ENCODE measurements at places on chromosomes 1 and 21. TPM values are rescaled to one million over a fixed set of nuclear protein-coding genes. Genes with fewer than 3 reads are reported as not detected.

Gene KRTAP25-1
- not detected for total RNA-seq

Gene SYDE2
- total RNA-seq = 15.8 TPM

Gene RGS1
- total RNA-seq = 10.7 TPM

GRCh38 chr21:20617130-20617529 is 381.1 kb upstream of the NCAM2 start:
- H3K27me3 ChIP-seq = no peaks in the 10 kb centered on the region
- H3K36me3 ChIP-seq = no peaks in the 10 kb centered on the region
- no peaks in the 10 kb centered on the region for H3K4me1 ChIP-seq
- H3K4me3 ChIP-seq = no peak overlapping the region
- no peak for DNase-seq

GRCh38 chr1:111145542-111145941 is 5.5 kb downstream of the CEPT1 start:
- no peaks in the 10 kb centered on the region for H3K4me1 ChIP-seq
- H3K27me3 ChIP-seq = no peaks in the 10 kb centered on the region
- H3K4me3 ChIP-seq = no peak overlapping the region
- H3K27ac ChIP-seq = no peak overlapping the region
- no peak for DNase-seq
- no peaks in the 10 kb centered on the region for H3K36me3 ChIP-seq

DNA sequence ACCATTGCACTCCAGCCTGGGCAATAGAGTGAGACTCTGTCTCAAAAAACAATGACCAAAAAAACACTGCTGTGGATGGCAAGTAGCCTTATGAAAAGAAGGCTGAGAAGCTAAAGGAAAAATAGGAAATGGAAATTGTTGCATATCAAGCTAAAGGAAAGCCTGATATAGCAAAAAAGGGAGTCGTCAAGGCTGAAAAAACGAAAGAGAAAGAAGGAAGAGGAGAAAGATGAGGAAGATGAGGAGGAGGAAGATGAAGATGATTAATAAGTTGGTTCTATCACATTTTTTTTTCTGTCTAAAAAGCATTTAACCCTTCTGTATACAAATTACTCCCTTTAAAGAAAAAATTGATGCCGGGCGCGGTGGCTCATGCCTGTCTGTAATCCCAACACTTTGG is 10.2 kb upstream of the PRDX1 start:
- H3K4me1 ChIP-seq = no peaks in the 10 kb centered on the region
- H3K36me3 ChIP-seq = no peaks in the 10 kb centered on the region
- H3K27ac ChIP-seq = no peak overlapping the region
- H3K4me3 ChIP-seq = no peak overlapping the region
- no peaks in the 10 kb centered on the region for H3K27me3 ChIP-seq
- DNase-seq = no peak

Gene POGZ
- 50.0 TPM for total RNA-seq

Gene DNAJC6
- total RNA-seq = 3.4 TPM

Gene SLAMF9
- total RNA-seq = not detected

GRCh38 chr1:46526691-46527291 is 24.7 kb downstream of the KNCN start:
- H3K27ac ChIP-seq = no peak overlapping the region
- H3K27me3 ChIP-seq = no peaks in the 10 kb centered on the region
- no peaks in the 10 kb centered on the region for H3K4me1 ChIP-seq
- no peak overlapping the region for H3K4me3 ChIP-seq
- no peaks in the 10 kb centered on the region for H3K36me3 ChIP-seq
- DNase-seq = no peak

DNA sequence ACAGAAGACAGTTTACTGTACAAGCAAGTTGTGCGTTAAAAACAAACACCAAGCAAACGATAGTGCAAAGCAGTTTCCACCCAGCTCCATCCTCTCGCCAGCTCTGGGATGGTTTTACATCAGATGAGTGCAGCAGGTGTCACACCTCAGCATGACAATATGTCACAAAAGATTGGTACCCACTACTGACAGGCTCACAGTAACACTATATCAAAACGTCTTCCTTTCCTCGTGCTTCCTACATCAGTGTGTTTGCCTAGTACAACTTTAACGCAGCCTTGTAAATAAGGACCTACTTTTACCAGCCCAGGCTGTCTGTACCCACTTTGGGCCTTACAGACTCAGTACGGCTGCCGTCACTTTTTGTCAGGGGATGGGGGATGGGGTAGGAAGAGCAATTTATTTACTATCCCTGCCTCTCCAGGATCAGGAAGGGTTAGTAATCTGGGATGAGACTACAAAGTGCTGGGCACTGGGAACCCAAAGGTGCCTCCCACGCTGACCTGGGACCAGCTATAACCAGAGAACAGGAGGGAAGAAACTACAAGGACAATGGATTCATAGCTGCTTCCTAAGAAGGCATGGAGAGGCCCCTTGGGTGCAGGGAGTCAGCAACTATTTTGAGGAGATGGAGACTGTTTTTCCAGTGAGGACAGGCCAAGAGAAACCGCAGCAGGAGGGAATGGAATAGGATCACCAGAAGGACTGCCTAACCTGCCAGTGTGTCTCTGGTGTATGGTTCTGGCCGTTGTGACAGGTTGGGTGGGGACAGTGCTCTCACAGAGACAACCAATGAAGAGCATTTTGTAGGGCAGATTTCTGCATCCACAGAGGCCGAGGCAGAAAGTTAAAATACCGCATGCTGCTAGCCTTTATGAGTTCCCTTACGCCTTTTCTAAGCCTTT is 30.2 kb downstream of the RUNX3 start:
- H3K36me3 ChIP-seq = no peaks in the 10 kb centered on the region
- no peaks in the 10 kb centered on the region for H3K4me1 ChIP-seq
- H3K4me3 ChIP-seq = no peak overlapping the region

DNA sequence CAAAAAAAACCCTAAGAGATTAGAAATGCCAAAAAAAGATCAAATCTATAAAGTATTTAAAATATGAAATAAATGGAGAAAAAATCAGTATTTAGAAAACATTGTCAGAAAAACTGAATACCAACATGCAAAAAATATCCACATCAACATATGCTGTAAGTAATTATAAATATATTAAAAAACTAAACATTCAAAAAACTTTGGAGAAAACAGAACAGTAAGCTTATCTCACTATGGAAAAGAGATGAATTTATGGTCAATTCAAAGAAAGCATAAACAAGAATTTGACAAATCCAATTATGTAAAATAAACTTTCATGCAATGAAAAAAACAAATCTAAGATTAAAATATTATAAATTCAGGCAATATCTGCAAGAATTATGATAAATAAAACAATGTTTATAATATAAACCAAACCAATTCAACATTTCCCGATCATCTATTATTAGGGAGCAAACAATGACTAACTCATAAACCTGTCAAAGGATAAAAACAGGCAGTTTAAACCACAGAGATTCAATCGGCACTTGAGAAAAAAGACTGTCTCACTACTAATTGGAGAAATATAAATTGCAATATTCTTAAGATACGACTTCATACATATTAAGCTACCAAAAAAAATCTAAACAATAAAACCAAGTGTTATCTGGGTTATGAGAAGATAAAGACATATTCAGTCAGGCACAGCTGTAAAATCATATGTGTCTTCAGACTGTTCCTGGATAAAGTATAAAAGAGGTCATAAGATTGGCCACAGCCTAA is 21.8 kb downstream of the EYA3 start:
- no peaks in the 10 kb centered on the region for H3K36me3 ChIP-seq
- DNase-seq = no peak
- no peak overlapping the region for H3K27ac ChIP-seq
- H3K4me3 ChIP-seq = no peak overlapping the region

- H3K27ac ChIP-seq = no peak overlapping the region
- no peaks in the 10 kb centered on the region for H3K36me3 ChIP-seq
- no peaks in the 10 kb centered on the region for H3K27me3 ChIP-seq
- H3K4me3 ChIP-seq = no peak overlapping the region
- H3K4me1 ChIP-seq = no peaks in the 10 kb centered on the region
Measured at GRCh38 chr21:24163539-24163938, 1443.7 kb downstream of the MRPL39 start.

Gene SASS6
- 7.6 TPM for total RNA-seq

Gene CLCA2
- not detected for total RNA-seq

DNA sequence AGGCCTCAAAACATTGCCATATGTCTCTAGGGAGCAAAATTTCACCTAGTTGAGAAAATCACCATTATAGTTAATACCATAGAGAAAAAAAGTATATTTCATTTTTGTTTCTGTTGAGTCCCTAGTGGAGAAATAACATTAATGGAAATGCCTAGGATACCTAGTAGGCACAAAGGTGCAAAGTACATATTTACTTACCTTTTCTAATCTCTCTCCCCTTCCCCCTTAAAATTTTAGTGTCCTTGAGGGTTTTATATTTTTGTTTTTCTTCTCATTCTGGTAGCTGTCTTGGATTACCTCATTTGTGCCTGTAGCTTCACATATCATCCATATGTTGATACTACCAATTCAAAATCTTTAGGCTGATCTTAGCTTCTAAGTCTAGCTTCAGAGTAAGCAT is 127.0 kb downstream of the MAGI3 start:
- DNase-seq = no peak
- H3K4me1 ChIP-seq = no peaks in the 10 kb centered on the region
- H3K4me3 ChIP-seq = no peak overlapping the region
- no peaks in the 10 kb centered on the region for H3K27me3 ChIP-seq
- H3K27ac ChIP-seq = no peak overlapping the region

GRCh38 chr1:226276077-226276682 is 32.8 kb downstream of the LIN9 start:
- H3K4me3 ChIP-seq = no peak overlapping the region
- DNase-seq = no peak
- no peaks in the 10 kb centered on the region for H3K4me1 ChIP-seq
- no peaks in the 10 kb centered on the region for H3K27me3 ChIP-seq
- H3K36me3 ChIP-seq = no peaks in the 10 kb centered on the region
- H3K27ac ChIP-seq = no peak overlapping the region

- DNase-seq = no peak
- H3K36me3 ChIP-seq = no peaks in the 10 kb centered on the region
- no peak overlapping the region for H3K27ac ChIP-seq
- no peaks in the 10 kb centered on the region for H3K4me1 ChIP-seq
Measured at GRCh38 chr1:5386371-5386770, 605.9 kb downstream of the NPHP4 start.

GRCh38 chr1:33275706-33276572 is 19.6 kb downstream of the ZNF362 start:
- H3K4me3 ChIP-seq = no peak overlapping the region
- H3K36me3 ChIP-seq = no peaks in the 10 kb centered on the region
- no peaks in the 10 kb centered on the region for H3K27me3 ChIP-seq
- no peak for DNase-seq

DNA sequence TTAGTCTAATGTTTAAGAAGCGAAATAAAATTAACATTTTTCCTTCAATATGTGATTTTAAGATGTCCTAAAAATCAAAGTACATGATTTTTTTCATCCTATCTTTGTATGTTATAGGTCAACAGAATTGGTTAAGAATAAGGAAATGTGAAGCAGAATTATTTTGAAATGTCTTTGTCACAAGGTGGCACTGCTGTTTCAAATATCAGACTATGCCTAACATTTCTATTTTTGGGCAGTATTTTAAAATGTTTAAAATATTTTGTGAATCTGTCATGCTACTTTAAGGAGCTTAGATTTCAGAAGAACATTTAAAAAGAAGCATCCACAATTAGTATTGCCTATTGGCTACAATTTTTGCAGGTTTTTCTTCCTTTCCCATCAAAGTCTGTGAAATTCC is 38.7 kb downstream of the AMY1C start:
- H3K36me3 ChIP-seq = no peaks in the 10 kb centered on the region
- H3K4me1 ChIP-seq = no peaks in the 10 kb centered on the region
- no peak overlapping the region for H3K4me3 ChIP-seq
- H3K27me3 ChIP-seq = no peaks in the 10 kb centered on the region

- H3K27me3 ChIP-seq = no peaks in the 10 kb centered on the region
- H3K4me1 ChIP-seq = no peaks in the 10 kb centered on the region
- H3K36me3 ChIP-seq = no peaks in the 10 kb centered on the region
- peak; percentile 42 for DNase-seq
Measured at GRCh38 chr1:147771226-147772125, 11.1 kb upstream of the GJA5 start.

Gene HEYL
- 16.9 TPM for total RNA-seq

DNA sequence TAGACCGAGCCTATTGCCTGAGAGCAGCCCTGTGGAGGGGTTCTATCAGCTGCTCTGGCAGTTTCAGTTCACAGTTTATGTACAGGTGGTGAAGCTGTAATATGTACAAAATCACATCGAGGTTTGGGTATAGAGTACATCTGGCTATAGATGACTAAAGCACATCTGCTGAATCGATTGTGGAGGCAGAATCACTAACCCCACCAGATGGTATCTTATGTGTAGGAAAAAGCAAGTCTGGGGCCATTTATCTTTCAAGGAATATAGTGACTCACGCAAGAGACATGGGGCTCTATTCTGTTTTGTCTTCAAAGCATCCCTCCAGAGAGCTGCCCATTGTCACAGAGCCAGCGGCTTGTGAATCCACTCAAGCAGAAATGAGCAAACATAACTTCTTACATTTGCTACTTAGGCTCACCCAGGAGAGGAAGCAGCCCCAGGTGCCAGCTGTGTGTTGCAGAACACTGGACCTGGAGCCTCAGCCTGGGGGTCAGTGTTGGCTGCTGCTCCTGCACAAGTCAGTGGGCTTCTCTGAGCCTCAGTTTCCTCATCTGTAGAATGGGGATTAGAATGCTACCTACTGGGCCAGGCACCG is 21.3 kb downstream of the MIIP start:
- H3K36me3 ChIP-seq = no peaks in the 10 kb centered on the region
- peak overlapping the region; percentile 43 for H3K27ac ChIP-seq
- no peak for DNase-seq
- no peak overlapping the region for H3K4me3 ChIP-seq
- no peaks in the 10 kb centered on the region for H3K4me1 ChIP-seq

DNA sequence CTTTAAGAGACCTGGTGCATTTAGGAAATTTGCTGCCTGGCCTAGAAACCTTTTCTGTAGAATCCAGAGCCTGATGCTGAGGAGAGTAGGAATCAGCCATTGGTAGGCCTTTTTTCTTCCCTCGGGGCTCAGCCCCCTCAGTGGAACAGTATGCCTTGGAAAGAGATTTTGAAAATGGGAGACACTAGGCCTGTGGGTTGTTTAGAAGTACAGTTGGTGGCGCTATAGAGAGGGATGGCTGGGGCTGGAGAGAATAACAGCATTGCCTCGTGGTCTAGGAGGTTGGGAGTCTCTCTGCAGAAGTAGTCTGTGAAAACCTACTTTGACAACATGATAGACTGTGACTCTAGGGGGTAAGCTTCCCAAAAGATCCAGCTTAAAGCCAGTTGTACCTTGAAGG is 8.2 kb downstream of the KIF2C start:
- no peak overlapping the region for H3K27ac ChIP-seq
- H3K4me1 ChIP-seq = no peaks in the 10 kb centered on the region
- H3K36me3 ChIP-seq = no peaks in the 10 kb centered on the region
- H3K4me3 ChIP-seq = no peak overlapping the region
- DNase-seq = no peak
- no peaks in the 10 kb centered on the region for H3K27me3 ChIP-seq

- DNase-seq = no peak
- H3K27me3 ChIP-seq = no peaks in the 10 kb centered on the region
- no peaks in the 10 kb centered on the region for H3K36me3 ChIP-seq
- no peak overlapping the region for H3K27ac ChIP-seq
Measured at GRCh38 chr1:207318072-207318619, 3.3 kb upstream of the CD55 start.

GRCh38 chr1:222256058-222256457 is 291.8 kb downstream of the HHIPL2 start:
- no peaks in the 10 kb centered on the region for H3K36me3 ChIP-seq
- H3K27me3 ChIP-seq = peaks cover 17% of the 10 kb centered on the region
- no peak for DNase-seq
- no peak overlapping the region for H3K27ac ChIP-seq
- H3K4me3 ChIP-seq = no peak overlapping the region
- no peaks in the 10 kb centered on the region for H3K4me1 ChIP-seq
